ENCODE measurements at places on chromosomes 12 and 14. TPM values are rescaled to one million over a fixed set of nuclear protein-coding genes. Genes with fewer than 3 reads are reported as not detected.

Gene TAS2R19
- total RNA-seq = 6.9 TPM

Gene KITLG
- total RNA-seq = 86.0 TPM

Gene FOXN4
- total RNA-seq = not detected

Gene KLRK1
- not detected for total RNA-seq

Gene PKP2
- total RNA-seq = 1.5 TPM

Gene PTGES3
- total RNA-seq = 110 TPM

Gene TSPAN31
- total RNA-seq = 38.0 TPM

Gene SLC7A7
- 27.2 TPM for total RNA-seq

Gene RERGL
- 1.1 TPM for total RNA-seq

Gene HAL
- total RNA-seq = 0.06 TPM

Gene SIRT4
- 0.88 TPM for total RNA-seq

Gene OR6C75
- not detected for total RNA-seq

Gene ADCY6
- 48.5 TPM for total RNA-seq

Gene SOX5
- 1.5 TPM for total RNA-seq

Gene CISTR
- not detected for total RNA-seq

GRCh38 chr14:80055667-80056496, 155.4 kb downstream of the DIO2 start:
- peak; percentile 4 for DNase-seq

DNA sequence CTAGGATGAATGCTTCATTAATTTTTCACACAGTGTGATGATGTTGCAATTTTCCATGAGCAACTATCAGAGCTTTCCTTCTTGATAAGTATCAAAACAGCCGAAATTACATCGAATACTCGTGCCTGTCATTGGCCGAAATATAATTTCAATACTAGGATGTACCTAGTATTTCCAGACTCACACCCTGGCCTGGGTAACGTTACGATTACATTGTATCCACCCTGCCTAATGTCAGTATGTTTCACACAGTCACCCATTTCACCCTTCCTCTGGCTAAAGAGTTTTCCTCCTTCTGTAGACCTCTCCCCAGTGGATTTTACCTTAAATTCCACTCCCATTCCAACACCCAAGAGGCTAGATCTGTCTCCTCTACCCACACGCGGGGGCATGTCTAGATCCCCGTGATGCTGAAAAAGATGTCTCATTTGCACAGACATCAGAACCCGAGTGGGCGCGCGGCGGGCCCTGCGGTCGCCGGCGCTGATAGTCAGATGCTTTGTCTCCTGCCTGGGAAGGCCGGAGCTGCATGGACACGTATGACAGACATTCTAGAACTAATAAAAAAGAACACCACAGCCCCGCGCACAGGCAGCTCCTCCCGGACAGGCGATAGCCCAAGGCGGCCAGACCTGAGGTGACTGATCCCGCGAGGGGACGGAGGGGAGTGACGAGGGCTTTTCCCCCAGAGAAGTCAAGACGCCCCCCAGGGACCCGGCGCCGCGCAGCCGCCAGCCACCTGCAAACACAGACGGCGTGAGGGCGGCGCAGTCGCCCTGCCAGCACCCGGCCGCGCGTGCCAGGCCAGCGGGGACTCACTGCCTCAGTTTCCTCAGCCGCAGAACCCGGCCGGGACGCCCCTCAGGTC, 723 bp downstream of the KIF21A start:
- no peak for DNase-seq

- DNase-seq = no peak
These were observed 16.4 kb downstream of the ARID2 start for GRCh38 chr12:45745861-45746277.

GRCh38 chr12:87812030-87812429, 217.2 kb downstream of the C12orf50 start:
- no peak for DNase-seq

- DNase-seq = no peak
These were observed 189.2 kb upstream of the C14orf180 start for GRCh38 chr14:104390221-104390931.

DNA sequence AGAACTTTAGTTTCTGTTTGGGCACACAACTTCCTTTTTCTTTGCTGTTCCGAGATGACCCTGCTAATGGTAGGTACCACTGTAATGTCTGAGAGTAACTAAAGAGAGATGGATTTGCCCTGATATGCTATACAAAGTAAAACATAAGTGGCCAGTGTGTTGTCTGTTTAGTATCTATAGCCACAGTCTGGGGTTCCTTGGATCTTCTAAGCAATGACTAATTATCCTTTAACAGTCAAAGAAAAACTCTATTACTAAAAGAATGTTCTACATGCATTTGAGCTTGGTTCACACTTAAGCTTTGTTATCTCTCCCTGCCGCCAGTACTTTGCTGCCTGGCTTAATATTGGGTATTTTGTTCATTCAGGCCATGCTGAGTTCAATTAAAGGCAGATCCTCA, 1051.9 kb upstream of the FLRT2 start:
- DNase-seq = no peak

DNA sequence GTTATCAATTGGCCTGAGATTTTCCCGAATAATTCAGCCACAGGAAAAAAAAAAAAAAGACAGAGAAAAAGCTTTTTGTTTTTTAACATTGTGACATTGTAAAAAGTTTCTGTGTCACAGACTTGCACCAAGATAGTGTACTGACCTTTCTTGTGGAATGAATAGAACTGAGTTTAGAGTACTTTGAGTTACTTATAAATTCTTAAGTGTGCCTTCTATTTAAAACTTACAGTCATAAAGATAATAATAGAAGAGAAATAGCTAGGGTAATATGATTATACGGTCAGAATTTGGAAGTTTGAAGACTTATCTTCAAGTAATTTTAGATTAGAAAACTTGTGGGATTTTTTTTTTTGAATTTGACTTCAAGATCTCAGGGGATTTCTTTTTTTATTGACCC, 88.8 kb downstream of the FGD4 start:
- no peak for DNase-seq

- no peak for DNase-seq
These were observed 87.7 kb downstream of the ADGRD1 start for GRCh38 chr12:131041216-131041967.

DNA sequence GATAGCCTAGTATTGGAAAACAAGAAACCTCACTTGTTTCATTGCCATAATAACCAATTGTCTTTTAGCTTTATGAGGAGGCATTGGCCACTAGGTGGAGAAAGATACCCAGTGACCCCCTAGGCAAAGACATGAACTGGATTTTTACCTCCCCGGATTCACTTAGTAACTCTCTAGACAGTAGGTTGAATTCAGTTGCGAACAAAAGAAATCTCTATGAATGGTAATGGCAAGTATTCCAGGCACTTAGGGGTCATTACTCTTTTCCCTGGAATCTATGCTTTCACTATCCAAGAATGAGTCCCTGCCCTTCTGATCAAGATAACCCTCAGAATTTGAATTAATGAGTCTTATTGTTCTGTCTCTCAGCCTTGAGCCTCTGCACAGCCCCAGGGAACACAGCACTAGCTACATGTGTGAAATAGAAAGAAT, 29.5 kb upstream of the RHOJ start:
- DNase-seq = peak; percentile 77

DNA sequence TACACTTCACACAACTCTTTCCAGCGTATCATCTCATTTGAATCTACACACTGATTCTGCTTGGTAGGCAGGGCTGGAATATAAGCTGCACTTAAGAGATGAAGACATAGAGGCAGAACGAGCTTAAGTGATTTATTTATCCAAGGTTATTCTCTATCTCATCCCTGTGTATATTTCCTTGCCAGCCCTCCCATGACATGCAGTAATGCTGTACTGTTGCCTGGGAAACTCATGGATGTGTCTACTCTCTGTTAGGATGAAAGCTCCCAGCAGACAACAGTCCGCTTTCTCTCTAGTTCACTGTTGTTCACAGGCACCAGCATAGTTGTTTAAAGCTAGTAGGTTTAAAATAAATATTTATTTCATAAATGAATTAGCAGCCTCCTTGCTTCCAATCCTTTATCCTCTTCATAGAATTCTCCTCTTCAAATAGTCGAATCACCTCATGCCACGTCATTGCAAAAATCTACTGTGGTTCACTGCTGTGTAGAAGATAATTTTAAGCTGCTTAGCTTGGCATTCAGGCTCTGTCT, 25.4 kb downstream of the FGF6 start:
- DNase-seq = no peak

DNA sequence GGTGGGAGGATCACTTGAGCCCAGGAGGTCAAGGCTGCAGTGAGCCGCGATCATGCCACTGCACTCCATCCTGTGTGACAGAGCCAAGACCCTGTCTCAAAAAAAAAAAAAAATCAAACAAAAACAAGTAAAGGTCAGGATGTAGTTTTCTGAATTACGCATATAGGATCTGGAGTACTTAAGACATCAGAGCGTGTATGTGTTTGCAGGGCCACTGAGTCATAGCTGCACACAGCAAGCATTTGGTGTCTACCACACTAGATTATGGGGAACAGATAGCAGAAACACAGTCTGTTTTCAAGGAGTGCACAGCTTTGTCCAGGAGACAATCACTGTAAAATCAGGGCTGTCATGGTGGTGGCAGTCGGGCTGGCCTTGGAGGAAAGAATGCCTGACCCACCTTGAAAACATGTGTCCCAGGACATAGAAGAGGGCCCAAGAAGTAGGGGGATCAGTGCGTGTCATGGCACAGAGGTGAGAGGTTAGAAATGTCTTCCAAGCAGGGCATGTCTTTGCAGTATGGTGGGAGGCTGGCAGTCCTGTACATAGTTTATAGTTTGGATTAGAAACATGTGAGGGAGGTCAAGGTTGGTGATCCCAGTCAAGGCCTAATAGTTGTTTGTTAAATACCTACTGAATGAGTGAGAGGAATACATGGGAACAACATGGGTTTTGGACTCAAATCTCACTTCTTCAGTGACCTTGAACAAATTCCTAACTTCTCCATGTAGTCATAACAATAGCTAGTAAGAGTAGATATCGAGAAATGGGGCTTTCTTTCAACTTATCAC, 23.6 kb upstream of the C12orf71 start:
- no peak for DNase-seq

GRCh38 chr14:102593825-102594137, 1.3 kb downstream of the RCOR1 start:
- no peak for DNase-seq

GRCh38 chr14:99644723-99645544, at the start of gene HHIPL1:
Gene HHIPL1, plus strand, starts transcription at chr14:99645129. Its CDS starts 79 bp downstream, at chr14:99645208.
- DNase-seq = no peak

GRCh38 chr14:68397822-68398221, 395.0 kb downstream of the ZFP36L1 start:
- DNase-seq = no peak

DNA sequence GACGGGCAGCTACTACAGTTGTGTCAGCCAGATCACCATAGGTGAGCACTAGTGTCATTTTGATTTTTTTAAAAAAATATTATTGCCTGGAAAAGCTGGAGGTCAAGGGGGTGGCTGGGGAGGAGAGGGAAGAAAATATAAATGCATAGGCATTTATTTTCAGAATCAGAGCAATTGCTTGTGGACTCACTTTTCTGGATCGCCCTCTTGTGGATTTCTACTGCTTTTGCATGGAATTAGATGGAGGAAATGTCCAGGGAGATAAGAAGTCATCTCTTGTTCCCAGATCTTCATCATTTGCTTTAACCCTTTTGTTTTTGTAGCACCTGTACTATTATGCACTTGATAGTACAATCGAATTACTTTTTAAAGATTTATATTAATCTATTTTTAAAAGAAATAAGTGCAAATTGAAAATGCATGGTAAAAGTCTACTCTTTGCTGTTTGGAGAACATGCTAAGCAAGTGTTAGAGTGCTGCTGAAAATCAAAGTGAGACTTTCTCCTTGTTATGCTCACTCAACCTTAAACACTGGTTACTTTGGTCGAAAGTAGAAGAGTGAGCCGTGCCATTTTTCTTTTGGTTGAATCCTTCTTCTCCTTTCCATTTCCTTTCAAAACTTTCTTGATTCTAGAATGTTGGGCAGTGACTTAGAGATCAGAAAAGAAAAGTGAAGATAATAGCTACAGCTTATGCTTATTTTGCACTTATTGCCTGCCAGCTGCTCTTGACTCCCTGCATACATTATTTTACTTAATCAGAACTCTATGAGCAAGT, 60.6 kb upstream of the ANO4 start:
- peak; percentile 25 for DNase-seq

GRCh38 chr12:3199551-3200031, 122.4 kb downstream of the TSPAN9 start:
- no peak for DNase-seq

DNA sequence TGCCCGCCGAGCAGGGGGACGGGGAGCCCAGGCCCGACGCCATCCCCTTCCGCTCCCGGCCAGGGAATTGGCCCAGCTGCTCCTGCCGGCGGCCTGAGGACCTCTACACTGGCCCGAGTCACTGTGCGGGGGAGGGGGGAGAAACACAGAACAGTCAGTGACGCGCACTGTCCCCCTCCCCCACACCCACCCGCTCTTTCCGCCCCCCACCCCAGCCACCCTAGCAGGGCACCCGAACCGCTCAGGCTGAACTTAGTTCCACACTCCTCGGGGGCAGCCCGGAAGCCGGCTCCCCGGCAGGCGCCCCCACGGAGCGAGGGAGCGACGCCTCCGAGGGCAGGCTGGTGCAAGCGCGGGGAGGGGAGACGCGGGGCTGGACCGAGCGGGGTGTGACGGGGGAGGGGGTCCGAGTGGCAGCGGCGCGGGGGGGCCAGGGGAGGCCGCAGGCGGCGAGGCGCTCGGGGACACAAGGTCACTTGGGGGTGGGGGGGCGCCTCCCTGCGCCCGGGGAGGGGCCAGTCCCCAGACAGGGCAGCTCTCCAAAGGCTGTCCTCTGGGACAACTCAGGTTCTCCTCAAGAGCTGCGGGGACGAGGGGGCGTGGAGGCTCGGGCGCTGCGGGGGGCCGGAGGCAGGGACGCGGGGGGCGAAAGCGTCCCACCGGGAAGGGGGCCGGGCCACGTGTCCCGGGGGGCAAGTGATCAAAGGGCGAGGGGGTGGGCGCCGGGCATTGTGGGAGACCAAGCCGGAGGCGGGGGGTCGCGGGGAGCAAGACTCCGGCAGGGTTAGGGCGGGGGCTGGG, 648 bp downstream of the CHD4 start:
- DNase-seq = no peak

GRCh38 chr14:32432813-32433538, 103.9 kb downstream of the AKAP6 start:
- no peak for DNase-seq

- no peak for DNase-seq
These were observed 17.3 kb downstream of the GSG1 start for GRCh38 chr12:13085968-13086686.

GRCh38 chr12:104232609-104233280, 17.2 kb downstream of the TXNRD1 start:
- no peak for DNase-seq

- DNase-seq = no peak
These were observed 420.2 kb downstream of the TMTC2 start for GRCh38 chr12:83106873-83107272.

GRCh38 chr14:93941293-93941910, 14.3 kb downstream of the FAM181A start:
- DNase-seq = no peak

DNA sequence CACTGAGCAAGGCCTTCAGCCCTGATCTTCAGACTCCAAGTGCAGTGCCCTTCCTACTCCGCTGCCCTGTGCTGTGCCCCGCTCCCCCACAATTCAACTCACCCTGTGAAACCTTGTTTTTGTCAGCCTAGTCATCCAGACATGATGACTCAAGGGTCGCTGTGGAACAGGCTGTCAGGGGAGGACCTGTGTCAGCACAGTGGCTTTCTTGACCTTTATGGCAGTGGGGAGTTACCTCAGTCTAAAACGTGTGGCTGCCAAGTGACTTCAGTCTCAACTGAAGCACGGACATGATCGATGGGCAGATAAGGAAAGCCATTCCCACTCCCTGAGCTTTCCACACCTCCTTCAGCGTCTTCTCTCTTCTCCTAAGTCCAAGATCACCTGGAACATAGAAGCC, 16.3 kb upstream of the FLVCR2 start:
- DNase-seq = no peak

- DNase-seq = no peak
These were observed 241.6 kb upstream of the NPAS3 start for GRCh38 chr14:32697114-32697513.

GRCh38 chr12:41587574-41587973, 399.5 kb downstream of the PDZRN4 start:
- DNase-seq = no peak

Data from glomerular endothelial cell (primary cell).